ENCODE measurements at places on chromosomes 3 and 15.

DNA sequence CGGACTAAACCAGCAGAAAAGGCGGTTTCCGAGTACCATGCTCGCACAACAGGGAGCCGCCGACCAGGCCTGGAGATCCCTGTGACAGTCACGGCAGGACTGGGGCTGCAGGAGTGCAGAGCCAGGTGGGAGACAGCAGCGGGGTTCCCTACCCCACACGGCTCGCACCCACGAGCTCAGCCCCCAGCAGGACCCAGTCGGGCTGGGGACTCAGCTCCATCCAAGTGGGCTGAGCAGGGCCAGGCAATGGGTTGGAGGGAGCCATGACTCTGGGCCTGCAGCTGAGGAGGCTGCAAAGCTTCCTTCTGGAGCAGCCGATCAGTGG lies 15.8 kb downstream of the XXYLT1 start:
- no peak for DNase-seq

DNA sequence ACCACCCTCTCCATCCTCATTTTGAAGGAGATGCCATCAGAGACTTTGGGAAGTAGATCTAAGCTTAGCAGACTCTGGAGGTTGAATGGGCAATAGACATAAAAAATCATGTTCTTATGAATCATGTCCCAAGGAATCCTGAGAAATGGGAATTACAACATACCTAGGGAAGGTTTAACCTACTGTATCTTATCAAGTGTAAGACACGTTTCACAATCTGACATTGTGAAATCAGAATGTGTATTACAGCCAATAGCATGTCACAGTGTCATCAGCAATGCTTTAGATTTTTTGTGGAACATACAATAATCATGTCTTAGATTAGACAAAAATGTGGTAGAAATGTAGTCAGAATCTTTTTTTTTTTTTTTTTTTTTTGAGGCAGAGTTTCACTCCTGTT lies 332.4 kb upstream of the TLE3 start:
- DNase-seq: no peak

DNA sequence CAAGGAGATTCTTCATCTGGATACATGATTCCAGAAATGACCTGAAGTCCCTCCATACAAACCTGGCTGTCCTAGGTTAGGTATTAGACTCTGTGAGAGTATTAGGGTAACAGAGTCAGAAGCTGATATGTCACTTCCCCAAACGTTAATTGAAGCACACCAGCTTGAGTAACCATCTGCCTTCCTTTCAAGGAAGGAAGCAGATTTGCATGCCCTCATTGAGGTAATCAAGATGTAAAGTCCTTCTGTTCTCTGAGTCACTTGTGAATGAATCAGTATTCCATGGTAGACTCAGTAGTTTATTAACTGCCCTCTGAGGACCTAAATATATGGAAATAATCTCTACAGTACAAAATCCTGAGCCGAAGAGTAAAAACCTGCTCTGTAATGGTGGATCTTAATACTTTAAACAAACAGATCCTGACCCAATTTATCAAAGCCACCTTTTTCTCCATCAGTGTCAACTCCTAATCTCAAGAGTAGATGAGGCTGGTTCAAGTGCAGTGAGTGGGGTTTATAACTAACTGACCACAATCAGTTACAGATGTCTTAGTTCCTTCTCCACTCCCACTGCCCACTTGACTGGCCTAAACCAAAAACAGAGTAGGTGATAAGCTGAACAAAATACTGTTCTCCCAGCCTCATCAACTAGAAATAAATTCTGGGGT lies 246.2 kb upstream of the CHRM5 start:
- DNase-seq: no peak

DNA sequence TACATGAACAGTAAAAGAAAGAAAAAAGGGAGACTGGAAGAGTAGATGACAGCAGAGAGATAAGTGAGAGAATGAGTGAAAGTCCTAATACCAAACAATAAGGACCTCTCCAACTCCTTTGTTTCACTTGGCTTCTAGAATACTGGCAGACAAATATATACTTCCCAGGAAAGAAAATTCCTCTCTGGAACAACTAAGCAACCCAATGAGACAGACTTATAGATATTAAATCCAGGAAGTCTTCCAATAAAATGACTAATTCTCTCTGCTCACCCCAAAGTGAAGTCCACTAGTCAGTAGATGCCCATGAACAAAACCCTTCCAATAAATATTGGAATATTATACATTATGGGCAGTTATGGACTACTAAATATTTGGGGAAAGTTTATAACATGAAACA lies 114.2 kb downstream of the NEDD4 start:
- no peak for DNase-seq

- DNase-seq: no peak
Measured at GRCh38 chr15:57555270-57555669, 36.4 kb upstream of the MYZAP start.
